Stimulated activated CD4-positive, alpha-beta T cell treated with anti-CD3 and anti-CD28 coated beads, Interleukin-2, amount 100 ng/mL, for 4 hours (primary cell): ENCODE measurements at places on chromosomes 1 and 21.

DNA sequence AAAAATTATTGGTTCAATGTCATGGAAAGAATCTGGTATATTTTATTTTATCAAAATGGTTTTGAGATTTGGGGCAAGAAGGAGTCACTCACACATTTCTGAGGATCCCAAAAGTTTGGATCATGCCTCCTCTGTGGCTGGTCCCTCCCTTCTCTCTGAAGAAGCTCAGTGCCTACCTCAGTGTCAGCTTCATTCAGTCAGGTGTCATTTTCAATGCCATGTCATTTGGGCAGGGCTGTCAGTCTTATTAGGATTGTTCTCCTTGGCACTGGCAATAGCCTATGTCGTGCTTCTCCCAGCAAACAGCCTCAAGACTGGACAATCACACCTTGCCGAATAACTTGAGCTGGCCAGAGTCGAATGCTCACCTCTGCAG, 264.5 kb upstream of the CAMK1G start:
- DNase-seq: no peak

GRCh38 chr1:109133815-109134214, 19.9 kb downstream of the ELAPOR1 start:
- DNase-seq: no peak

GRCh38 chr21:41428847-41429246, 2.8 kb downstream of the MX1 start:
- DNase-seq: no peak

GRCh38 chr1:204294357-204294756, 65.4 kb downstream of the PLEKHA6 start:
- no peak for DNase-seq

- DNase-seq: no peak
Measured at GRCh38 chr1:87706203-87706602, 377.5 kb downstream of the LMO4 start.

GRCh38 chr1:14825396-14825795, 226.9 kb downstream of the KAZN start:
- DNase-seq: no peak

GRCh38 chr1:200670242-200671118, 773 bp upstream of the DDX59 start:
- DNase-seq: no peak

- DNase-seq: no peak
Measured at GRCh38 chr1:68481041-68481440, 15.8 kb downstream of the DEPDC1 start.

GRCh38 chr1:37177230-37177864, 143.0 kb upstream of the GRIK3 start:
- DNase-seq: no peak

- no peak for DNase-seq
Measured at GRCh38 chr1:74356493-74356892, 121.3 kb downstream of the TNNI3K start.

- DNase-seq: no peak
Measured at GRCh38 chr1:33583567-33583966, 111.1 kb downstream of the ZSCAN20 start.

DNA sequence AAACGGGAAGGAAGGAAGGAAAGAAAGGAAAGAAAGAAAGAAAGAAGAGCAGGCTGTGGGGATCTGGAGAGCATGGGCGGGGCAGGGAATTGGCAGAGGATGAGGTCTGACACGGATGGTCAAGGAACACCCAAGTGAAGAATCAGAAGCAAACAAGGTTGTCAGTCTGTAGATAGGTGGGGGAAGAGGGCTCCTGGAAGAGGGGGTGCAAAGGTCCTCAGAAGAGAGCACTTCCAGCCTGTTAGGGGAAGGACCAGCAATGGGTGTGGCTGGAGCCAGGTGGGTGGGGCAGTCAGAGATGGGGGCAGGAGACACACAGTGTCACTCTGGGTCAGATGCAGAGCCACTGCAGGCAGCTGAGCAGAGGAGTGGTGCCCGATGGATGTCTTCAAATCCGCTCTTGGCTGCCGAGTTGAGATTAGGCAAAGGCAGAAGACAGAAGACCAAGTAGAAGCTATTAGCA, 11.0 kb upstream of the PLA2G2C start:
- no peak for DNase-seq

DNA sequence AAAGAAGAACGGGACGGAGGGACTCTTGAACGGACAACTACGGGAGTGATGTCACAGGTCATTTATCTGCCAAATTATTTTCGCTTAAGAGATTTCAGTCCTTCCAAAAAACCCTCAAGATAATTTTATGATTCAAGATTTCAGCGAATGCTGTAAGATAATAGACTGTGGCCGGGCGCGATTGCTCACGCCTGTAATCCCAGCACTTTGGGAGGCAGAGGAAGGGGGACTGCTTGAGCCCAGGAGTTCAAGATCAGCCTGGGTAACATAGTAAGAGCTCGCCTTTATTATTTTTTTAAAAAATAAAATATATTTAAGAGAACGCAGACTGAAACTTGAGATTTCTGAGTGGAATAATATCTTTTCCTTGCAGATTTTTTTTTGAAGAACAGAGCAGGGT, 609 bp downstream of the RWDD2B start:
- no peak for DNase-seq

- DNase-seq: no peak
Measured at GRCh38 chr1:87393445-87394085, 64.9 kb downstream of the LMO4 start.

DNA sequence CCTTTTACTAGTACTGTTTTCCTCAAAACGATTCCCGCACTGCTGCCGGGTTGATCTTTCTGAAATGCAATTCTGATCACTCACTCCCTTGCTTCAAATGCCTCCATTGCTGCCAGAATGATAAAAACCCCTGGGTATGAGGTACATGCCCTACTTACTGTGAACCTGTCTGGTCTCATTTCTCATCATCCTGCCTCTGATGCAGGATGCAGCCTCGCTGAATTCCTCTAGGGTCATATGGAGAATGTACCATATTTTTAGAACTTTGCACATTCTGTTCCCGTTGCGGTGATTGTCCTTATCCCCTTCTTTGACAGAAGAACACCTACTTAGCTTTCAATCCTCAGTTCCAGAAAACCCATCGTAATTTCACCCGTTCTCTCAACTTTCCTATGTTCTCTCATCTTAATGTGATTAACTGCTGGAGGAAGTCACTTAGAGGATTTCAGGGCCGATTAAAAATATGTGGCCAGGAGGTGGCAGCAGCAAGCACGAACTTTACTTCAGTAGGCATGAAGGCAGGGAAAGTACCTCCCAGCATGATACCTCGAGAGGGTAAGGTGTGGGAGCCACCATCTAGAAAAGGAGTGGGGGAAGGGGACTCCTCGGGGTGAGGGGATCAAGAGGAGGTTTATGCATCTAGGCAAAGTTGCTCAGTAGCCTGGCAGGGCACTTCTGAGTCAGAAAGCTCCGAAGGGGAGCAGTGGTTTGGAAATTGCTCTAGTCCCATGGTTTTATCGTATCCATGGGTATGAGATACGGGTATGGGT, 361.5 kb upstream of the ZP4 start:
- no peak for DNase-seq

DNA sequence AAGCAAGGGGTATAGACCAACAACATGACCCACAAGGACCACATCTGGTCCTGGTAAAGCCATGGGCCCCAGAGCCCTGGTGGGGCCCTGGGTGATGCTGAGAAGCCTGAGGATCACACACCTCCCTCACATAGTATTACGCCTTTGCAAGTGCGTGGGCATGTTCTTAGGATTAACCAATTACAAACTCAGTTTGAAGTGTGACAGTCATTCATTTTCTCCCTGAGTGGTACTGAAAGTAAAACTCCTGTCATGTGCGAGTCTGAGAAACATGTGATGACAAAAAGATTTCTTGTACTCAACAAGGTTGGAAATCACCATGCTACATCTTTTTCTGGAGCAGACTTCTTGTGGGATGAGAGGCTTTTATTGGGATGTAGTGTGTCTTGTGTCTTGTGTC, 315.3 kb upstream of the DUSP10 start:
- no peak for DNase-seq

GRCh38 chr1:116076831-116077230, 34.4 kb upstream of the MAB21L3 start:
- no peak for DNase-seq

DNA sequence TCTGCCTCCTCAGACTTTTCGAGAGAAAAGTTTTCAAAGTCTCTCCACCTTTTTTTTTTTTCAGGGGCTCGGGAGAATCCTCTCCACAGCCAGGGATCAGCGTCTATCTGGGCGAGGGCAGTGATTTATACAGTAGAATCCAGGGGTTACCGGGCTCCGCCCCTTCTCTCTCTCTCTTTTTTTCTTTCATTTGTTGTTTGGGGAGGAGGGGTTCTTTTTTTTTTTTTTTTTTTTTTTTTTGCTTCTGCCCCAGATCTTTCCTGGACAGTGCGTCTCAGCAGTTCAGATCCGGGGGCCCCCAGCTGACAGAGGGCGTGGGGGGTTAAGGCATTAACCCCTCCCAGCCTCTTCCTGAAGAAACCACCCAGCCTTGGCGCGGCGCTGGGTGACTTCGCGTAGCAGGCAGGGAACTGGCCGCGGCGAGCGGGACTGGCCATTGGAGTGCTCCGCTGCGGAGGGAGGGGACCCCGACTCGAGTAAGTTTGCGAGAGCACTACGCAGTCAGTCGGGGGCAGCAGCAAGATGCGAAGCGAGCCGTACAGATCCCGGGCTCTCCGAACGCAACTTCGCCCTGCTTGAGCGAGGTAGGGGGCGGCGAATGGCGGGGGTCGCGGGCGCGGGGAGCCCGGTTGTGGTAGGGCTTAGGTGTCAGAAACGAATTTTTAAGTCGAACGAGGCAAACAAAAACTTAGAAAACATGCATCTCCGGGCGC, at the start of gene S1PR1:
Gene S1PR1 (plus strand): TSS at position 504 of the 713 bp plus-strand sequence. CDS start 1,966 bp downstream, outside the sequence.
- DNase-seq: peak; percentile 70

- DNase-seq: no peak
Measured at GRCh38 chr1:117275055-117275454, 64.3 kb upstream of the VTCN1 start.

DNA sequence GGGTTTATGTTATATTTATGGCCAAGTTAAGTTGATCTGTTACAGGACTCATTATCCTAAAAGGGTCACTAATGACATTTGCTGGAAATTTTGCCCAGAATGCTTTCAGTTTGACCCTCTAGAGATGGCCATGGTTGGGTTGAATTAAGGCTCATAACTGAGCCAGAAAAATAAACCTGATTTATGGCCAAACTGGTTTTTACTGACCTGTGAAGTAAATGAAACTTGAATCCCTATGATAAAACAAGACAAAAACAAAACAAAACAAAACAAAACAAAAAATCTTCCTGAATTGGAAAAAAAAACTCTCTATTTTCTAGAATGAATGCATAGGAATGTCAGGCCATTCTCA, 72.5 kb upstream of the CLDN14 start:
- DNase-seq: no peak

DNA sequence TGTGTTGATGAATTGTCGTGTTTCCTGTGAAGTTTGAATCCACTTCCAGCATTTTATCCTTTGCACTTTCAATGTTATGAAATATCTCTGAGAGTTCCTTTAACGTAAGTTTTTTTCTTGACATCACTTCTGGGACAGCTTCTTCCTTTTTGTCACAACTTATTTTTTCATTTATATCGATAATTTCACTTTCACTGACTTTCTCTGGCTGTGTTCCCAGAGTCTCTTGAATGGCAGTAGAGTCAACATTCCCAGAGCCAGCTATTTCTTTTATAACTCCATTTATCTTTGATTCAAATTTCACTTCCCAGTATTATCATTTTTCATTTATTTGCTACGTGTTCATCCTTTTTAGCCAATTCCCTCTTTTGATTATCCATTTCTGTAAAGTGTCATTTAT, 256.5 kb downstream of the PAPPA2 start:
- DNase-seq: no peak

GRCh38 chr1:997993-998744, 1.7 kb downstream of the HES4 start:
- DNase-seq: no peak

GRCh38 chr1:40951943-40952743, 27.4 kb upstream of the CTPS1 start:
- peak; percentile 29 for DNase-seq

- no peak for DNase-seq
Measured at GRCh38 chr21:42351626-42352440, 1.0 kb upstream of the TFF2 start.

GRCh38 chr1:80629304-80629837, 1171.4 kb upstream of the ADGRL2 start:
- DNase-seq: no peak

- DNase-seq: no peak
Measured at GRCh38 chr1:234750922-234751627, 141.1 kb upstream of the IRF2BP2 start.

DNA sequence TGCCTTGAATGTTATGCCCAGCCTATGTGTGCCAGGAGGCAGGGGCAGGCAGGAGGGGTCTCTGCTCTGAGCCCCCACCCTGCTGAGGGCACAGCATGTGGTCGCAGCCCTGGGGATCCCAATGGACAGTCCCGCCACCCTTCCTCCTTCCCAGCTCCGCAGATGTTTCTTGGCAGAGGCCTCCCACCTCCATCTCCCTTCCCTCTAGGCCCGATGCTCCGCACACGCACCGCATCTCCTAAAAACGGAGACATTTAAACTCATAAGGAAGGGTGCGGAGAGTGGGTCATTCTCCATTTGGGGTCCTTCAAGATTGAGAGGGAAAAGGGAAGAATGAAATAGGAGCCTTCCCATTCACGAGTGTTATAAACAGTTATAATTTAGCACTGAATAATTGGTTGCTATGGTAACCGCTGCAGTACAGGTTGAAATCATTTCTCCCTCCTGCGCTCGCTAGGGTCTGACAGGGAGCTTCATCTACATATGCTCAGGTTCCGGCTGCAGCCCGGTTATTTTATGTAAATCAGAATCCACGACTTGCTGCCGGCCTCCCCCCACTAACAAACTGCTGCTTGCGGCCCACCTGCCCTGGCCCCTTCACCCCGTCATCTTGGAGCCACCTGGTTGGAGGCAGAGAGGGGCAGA, 16.0 kb downstream of the CHD5 start:
- DNase-seq: no peak

- DNase-seq: no peak
Measured at GRCh38 chr1:78224246-78224785, 178.6 kb downstream of the GIPC2 start.

DNA sequence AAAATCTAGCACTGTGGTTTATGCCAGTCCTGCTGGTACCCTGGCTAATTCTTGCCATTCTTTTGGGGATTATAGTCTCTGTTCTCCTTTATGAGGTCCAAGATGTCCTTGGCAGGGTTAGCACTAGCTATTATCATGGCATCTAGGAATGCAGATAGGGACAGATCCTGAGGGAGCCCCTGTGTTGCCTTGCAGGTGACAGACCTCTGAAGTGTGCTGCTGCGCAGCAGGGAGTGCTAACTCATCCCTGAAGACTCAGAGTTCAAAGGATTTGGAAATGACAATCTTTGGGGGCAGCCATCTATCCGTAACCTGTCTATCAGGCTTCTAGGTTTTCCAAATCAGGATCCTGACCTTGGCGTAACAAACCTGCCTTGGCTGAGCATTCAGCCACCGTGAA, 16.3 kb downstream of the ZFYVE9 start:
- no peak for DNase-seq

- DNase-seq: no peak
Measured at GRCh38 chr1:3902111-3902511, 2.0 kb upstream of the C1orf174 start.
